ENCODE measurements at places on chromosomes 16 and 17.

DNA sequence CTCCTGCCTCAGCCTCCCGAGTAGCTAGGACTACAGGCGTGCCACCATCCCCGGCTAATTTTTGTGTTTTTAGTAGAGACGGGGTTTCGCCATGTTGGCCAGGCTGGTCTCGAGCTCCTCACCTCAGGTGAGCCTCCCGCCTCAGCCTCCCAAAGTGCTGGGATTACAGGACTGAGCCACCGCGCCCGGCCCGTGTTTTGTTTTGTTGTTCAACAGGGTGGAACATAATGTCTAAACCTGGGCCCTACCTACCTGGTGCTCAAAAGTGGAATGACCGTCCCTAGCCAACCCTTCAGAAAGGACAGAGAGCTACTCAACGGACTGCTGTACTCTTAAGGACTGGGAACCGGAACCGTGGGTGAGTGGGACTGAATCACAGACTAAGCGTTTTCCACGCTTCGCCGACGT lies 772 bp upstream of the KIF22 start:
- no peak for DNase-seq

DNA sequence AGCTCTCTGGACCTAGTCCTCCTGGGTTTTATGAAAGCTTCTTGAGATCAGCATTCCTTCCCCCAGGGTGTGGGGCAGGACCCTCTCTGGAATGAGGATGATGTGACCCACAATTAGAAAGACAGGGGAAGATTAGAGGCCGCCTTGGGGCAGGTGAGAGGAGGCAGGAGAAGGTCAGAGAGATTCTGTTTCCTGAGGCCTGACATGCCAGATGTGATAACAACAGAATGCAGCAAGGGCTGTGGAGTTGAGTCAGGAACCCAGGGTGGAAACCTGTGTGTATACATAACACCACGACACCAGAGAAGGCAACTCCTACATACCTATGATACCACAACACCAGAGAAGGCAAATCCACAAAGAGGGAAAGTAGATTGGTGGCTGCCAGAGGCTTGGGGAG lies 5.4 kb upstream of the SLC5A10 start:
- DNase-seq = no peak

DNA sequence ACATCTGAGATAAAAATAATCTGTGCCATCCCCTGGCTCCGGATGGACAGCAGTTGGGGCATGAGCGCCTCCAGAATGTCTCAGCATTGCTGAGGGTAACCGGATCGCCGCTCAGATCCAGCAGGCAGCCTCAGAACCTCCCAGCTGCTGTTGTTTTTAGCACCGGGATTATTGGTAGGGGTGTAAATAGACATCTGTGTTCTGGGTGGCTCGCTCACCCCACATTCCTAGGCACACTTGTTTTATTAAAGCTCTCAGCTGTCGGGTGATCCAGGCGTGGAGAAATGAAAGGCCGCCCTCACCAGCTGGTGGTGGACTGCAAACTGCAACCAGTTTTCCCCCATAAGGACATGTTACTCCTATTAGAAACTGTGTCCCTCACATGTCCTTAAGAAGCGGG lies 32.1 kb downstream of the MYH3 start:
- DNase-seq = no peak

GRCh38 chr17:21476867-21477266 lies 100.7 kb downstream of the KCNJ12 start:
- no peak for DNase-seq

GRCh38 chr16:10751291-10751697 lies 7.7 kb downstream of the NUBP1 start:
- DNase-seq = no peak

- DNase-seq = no peak
Measured at GRCh38 chr17:31522987-31523495, 131.6 kb downstream of the RAB11FIP4 start.

- no peak for DNase-seq
Measured at GRCh38 chr17:66900126-66901010, 64.1 kb upstream of the CACNG4 start.

DNA sequence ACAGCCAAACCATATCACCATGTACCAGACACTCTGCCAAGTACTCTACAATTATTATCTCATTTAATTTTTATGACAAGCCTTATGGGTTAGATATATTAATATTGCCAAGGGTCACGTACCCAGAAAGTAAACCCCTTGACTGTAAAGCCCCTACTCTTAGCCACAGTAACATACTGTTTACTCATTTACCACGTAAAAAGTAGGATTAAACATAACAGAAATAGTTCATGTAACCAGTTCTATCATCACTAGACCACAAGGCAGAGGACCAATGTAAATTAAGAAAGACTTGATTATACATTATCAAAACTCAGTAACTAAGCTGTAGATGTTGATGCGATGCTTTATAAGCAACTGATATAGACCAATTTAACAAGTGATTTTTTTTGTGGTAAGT lies 101.5 kb upstream of the CNTNAP4 start:
- DNase-seq = no peak

- no peak for DNase-seq
Measured at GRCh38 chr17:47305302-47305923, 18.3 kb upstream of the EFCAB13 start.

DNA sequence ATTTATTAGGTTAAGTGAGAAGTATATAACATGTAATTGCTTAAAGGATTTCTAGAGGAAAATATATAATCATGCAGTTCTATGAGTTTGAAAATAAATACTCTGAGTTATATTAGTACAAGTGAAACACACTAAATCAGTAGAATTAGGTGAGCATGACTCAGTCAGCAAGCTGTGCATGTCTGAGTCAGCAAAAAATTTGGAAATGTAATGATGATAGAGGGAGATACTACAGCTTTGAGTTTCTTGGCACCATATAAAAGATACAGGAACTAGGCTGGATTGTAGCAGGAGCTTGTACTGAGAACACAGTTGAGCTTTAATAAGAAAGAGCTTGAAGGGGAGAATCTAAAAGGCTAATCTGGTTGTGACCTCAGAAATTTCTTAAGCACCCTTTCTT lies 1224.6 kb downstream of the CDH8 start:
- no peak for DNase-seq

GRCh38 chr17:73281928-73282327 lies 20.2 kb upstream of the CPSF4L start:
- no peak for DNase-seq

- DNase-seq = peak; percentile 63
Measured at GRCh38 chr17:14302091-14302430, 1.2 kb downstream of the HS3ST3B1 start.

- no peak for DNase-seq
Measured at GRCh38 chr16:56222474-56222997, 31.2 kb downstream of the GNAO1 start.

Data from activated naive CD4-positive, alpha-beta T cell treated with anti-CD3 and anti-CD28 coated beads, Interleukin-2, amount 50 U/mL, for 16 hours (primary cell).